RKO (cell line): ENCODE measurements at places on chromosomes 1 and 21.

DNA sequence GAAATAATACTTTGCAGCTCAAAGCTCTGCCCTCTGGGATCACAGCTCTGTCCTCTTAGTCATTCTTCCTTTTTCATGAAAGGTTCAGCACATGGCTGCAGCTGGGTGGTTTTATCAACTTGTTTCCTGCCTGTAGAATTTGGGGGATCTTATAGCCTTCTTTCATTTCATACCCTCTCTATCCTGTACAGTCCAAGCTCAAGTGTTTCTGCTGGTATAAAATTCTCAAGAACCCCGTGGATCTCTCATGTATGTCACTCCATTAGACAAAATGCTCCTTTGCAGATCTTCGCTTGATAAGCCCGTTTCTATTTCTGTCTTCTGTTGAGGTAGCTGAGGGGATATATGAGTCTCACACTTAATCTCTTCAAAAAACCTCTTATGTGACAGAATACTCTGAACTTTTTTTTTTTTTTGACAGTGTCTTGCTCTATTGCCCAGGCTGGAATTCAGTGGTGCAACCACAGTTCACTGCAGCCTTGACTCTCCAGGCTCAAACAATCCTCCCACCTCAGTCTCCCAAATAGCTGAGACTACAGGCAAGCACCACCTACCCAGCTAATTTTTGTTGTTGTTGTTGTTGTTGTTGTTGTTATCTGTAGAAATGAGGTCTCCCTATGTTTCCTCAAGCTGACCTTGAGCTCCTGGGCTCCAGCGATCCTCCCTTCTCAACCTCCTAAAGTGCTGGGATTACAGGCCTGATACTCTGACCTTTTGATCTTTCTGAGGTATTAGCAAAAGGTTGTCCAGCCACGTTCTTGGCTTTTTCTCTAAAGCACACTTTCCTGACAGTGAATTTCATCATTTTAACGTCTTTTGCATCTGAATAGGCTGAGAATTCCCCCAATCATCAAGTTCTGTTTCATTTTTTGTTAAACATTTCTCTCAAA is 24.6 kb upstream of the COL9A2 start:
- no peak for DNase-seq

- no peak for DNase-seq
Measured at GRCh38 chr1:2969845-2970291, 51.4 kb upstream of the ACTRT2 start.

DNA sequence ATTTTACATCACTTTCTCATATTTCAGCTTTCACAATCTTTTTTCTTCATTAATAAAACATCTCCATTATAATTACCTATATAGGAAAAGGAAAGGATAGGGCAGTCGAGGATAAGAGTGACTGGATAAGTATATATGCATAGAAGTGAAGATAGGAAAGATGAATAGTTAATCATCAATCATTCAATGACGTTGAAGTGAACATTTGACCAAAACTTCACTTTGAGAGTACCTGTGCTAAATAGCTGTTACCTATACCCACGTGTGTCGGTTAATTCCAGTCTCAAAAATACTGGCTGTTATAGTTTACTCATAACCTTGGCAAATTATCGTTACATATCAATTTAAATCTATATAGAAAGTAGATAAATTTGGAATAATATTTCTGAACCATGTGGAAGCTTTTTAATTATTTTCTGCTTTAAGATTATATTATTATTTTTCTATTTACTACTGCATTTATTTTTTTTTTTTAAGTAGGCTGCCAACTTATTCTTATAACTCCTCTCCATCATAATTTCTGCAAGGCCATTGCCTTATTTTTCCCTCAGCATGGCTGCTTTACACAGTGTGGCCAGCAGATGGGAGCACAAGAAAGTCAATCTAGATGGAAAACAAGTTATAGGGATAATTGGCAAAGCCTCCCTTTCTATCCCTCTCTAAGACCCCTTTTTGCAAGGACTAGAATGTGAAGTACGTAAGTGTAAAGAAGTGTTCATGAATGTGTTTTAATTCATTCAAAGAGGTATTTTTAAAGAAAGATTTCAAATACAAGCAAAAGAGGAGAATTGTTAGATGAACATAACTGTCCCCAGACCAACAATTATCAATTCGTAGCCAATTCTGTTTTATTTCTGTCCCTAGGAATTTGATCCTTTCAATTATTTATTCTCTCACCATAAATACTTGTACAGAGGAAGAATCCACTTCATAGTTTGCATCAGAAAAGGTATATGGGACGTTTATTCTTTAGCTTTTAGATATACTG is 290.4 kb downstream of the KCNT2 start:
- DNase-seq = peak; percentile 66

GRCh38 chr21:26093122-26093521 is 77.4 kb downstream of the APP start:
- peak; percentile 38 for DNase-seq

DNA sequence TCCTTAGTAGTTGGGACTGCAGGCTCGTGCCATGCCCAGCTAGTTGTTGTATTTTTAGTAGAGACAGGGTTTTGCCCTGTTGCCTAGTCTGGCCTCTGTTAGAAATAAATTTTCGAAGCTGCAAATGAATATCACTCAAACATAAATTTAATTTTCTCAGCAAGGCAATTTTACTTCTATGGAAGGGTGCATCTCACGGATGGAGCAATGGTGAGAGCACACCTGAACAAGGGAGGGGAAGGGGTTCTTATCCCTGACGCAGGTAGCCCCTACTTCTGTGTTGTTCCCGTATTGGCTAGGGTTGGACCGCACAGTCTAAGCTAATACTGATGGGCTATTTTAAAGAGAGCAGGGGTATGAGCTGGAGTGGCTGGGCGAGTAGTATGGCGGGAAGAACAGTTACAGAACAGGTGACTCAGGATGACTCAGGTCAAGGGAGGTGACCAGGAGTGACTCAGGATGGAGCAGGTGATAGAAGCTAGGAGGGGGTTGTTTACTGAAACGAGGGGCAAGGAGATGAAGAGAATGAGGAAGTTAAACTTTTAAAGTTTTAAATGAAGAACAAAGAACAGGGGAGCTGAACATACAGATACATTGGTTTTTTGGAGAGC is 7.5 kb downstream of the MDM4 start:
- DNase-seq = peak; percentile 83

DNA sequence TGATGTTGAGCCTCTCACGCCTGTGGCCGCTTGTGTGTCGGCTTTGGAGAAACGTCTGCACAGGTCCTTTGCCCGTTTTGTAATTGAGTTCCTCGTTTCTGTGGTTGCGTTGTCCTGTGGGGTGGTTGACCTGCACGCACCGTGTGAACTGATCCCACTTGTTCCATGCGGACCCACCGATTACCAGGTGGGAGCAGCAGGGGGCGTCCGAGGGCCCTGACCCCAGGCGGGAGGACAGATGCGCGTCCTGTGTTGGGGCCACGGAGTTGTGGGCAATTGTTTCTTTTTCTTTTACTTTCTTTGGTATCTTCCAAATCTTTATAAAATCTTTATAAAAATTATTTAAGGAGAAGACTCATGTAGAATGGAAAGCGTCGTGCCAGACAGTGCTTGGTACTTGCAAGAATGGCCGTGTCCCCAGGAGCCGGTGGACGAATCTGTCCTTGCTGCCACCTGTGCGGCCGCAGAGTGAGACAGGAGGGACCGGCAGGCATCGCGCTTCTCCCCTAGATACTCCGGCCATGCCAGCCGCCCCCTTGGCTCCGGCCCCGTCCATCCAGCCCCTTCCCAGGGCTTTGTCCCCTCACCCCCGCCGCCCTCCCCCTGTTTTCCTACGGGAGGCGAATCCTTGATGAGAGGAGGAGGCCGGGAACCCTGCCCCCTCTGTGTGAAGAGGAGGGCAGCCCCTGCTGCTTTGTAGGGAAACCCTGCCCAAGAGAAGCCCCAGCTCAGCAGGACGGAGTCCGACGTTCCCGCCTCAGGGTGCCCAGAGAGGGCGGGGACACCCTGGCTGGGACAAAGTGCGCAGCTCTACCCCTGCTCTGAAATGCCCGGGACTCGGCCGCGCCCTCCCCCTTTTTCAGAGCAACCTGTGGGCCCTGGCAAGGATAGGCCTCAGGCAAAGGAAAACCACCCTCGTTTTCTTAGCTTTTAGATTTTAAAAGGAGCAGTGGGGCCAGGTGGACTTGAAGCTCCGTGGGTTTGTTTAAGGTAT is 41.7 kb downstream of the PRKCZ start:
- DNase-seq = no peak

DNA sequence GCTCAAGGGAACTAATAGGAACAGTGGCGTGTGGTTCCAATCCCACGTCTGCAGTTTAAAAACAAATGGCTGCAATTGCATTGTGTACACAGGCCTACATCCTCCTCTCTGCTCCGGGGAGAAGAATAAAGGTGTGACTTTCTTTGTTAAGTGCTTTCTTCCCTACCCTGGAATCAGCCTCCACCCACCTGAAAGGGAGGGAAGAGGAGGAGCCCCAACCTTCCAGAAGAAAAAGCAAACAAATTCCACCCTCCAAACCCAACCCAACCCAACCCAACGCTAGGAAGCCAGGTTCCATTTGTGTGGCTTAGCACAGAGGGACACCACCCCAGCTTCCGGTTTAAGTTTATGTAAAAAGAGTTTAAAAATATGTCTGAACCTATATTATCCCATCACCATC is 11.8 kb upstream of the BACE2 start:
- no peak for DNase-seq

DNA sequence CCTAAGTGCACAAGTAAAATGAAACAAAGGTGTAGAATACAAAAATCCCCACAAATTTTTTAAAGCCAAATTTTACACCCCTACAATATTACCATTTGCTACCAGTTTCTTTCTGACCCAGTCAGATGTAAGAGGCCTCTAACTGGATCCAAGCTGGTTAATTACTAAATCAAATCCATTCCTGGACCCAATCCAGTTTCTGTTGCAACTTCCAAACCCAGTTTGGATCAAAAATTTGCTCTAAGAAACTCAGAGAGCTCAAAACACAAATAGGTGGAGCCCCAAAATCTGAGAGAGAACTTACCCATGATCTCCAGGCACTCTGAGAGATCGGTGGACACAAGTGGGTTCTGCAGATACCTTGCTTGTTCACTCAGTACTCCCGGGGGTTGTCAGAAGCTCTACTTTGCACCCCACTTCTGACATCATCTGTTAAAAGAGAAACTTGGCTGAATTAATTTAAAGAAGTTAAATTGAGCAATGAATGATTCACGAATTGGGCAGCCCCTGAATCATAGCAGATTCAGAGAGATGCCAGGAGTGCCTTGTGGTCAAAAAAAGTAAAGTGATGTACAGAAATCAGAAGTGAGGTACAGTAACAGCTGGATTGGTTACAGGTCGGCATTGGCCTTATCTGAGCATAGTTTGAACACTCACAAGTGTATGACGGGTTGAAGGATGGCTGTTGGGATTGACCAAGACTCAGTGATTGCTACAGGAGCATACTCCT is 448.0 kb downstream of the KCNT2 start:
- DNase-seq = peak; percentile 50

DNA sequence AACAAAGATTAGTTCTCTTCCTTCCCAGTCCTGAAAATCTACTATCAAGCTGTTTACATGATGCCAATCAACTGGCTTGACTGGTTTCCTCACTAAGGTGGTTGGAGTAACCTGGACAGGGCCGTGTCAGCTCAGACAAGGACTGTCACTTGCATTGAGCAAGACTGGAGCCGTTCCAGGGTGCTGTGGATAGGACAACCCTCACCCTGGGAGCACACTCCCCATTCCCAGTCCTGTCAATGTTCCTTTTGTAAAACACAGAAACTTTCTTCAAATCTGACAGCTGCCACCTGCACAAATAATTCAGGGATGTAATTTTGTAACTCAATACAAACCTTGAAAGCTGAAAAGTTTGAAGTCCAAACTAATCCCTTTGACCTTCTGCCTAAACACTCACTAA is 31.4 kb downstream of the PLPP3 start:
- no peak for DNase-seq
